Testis (tissue), 5 donors: ENCODE measurements at places on chromosomes 6 and 20. TPM values are rescaled to one million over a fixed set of nuclear protein-coding genes. Genes with fewer than 3 reads are reported as not detected.

Gene OR2H1
- total RNA-seq, result 16.9 TPM

- DNase-seq, result no peak
Measured at GRCh38 chr6:8137529-8137939, 35.2 kb upstream of the EEF1E1 start.

Gene AKAP12
- total RNA-seq, result 287 TPM

GRCh38 chr20:6768228-6769140, 998 bp downstream of the BMP2 start:
- DNase-seq, result peak; percentile 36

Gene SLC17A1
- 0.99 TPM for total RNA-seq

Gene AVP
- total RNA-seq, result 1.3 TPM

GRCh38 chr6:3612341-3613041, 139.0 kb downstream of the PXDC1 start:
- DNase-seq, result no peak

- DNase-seq, result no peak
Measured at GRCh38 chr6:165652766-165653165, 10.3 kb downstream of the PDE10A start.

Gene CCN6
- total RNA-seq, result 0.99 TPM

GRCh38 chr6:110852773-110853172, 21.8 kb upstream of the AMD1 start:
- no peak for DNase-seq

Gene PAK5
- total RNA-seq, result 0.31 TPM

- peak; percentile 72 for DNase-seq
Measured at GRCh38 chr20:33653218-33653899, 8.8 kb upstream of the C20orf144 start.

GRCh38 chr6:89434954-89435353, 2.0 kb downstream of the ANKRD6 start:
- DNase-seq, result peak; percentile 40

GRCh38 chr6:166515072-166515810, 71.2 kb downstream of the RAMACL start:
- no peak for DNase-seq

DNA sequence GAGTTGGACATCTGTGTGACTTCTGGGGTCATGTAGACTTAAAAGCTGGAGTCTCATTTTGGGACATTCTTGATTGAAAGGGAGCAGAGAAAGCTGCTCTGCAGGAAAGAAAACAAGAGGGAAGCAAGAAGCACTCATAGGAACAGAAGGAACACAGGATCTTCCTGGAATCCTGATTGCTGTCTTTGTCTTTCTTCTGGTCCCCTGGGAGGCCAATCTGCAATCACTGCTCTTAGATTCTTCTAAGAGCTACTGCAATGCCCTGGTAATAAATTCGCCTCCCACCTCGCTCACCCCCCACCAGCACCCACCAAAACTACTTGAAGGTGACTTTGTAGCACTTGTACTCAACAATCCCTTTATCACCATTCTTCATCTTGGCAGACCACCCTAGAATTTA, 51.8 kb downstream of the SLC35B3 start:
- DNase-seq, result no peak

- no peak for DNase-seq
Measured at GRCh38 chr20:61932199-61932592, 133.5 kb downstream of the TAF4 start.

DNA sequence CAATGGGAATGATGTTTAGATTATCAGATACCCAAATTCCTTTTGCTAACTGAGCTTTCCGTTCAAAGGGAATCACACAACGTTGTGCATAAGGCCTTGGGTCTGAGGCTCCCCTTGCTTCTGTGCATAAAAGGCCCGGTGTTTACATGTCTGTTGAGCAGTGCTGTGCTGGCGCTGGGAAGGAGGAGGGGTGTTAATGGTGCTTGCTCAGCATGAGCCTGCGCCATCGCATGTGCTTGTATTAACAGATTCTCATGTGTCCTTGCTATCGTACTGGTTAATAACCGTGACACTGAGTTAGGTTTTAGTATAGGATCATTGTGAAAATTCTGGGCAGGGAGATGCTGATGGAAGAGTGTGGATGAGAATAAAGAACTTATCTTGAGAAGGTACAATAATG, 62.3 kb upstream of the TRAF3IP2 start:
- no peak for DNase-seq

- no peak for DNase-seq
Measured at GRCh38 chr6:115969207-115969929, 91.3 kb downstream of the FRK start.
